Common myeloid progenitor, CD34-positive (primary cell): ENCODE measurements at places on chromosomes 12 and 14.

DNA sequence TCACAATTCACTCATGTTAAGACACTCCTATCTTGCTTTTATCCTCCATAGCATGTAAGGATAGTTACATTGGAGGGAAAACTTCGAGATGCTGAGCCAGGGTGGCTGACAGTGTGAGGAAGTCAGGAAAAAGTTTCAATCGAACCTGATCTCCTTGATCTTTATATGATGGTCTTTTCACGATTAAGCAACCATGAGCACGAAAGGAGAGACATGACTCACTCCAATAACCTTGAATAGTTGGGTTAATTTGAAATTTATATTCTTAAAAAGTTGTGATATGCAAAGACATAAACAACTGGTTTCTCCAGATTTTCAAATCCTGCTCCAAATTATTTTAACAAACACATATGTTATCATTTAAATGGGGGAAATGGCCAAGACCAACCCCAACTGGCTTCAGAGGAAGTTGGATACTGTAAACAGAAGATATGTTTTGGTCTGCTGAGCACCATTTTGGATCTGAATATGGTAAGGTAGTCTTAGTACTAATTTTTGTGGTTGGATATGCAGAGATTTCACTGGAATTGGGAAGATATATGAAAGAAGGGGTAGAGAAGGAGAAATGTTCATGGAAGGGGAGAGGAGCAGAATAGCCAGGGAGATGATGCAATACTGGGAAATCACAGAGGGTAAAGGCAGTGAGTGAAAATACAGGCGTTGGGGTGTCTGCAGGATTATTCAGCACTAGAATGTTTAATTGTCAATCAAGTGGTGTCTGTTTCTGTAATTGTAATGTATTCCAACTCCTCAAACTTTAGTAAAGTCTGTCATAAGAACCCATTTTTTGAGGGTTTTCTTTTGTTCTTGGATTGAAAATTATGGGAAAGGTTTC is 185.2 kb upstream of the SLC38A2 start:
- DNase-seq = no peak

DNA sequence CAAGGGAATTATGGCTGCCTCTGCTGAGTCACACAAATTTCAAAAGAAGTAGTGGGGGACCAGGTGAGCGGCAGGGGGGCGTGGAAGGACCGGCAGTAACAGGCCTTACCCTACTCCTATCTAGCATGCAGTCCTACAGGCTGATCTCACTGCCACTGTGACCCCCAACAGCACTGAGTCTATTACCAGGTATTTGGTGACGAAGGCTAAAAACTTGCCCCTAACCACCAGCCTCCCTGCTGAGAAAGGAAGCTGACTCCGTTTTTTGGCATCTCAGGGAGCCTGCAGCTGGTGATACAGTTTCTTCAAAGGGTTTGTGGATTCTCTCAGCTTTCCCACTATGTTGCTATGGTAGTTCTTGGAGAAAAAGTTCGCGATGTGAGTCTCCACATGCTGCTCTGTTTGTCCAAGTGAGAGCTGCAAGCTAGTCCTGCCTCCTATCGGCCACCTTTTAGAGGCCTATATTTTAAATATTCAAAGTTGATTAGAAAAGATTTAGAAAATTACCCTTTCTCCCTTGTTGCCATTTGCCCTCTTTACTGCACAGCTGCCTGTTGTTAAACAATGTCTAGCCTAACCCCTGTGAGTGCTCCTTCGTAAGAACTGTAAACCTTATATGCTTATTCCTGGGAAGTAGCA is 57.1 kb upstream of the SLCO1B1 start:
- no peak for DNase-seq

- no peak for DNase-seq
These were observed 136.4 kb downstream of the ZFP36L1 start for GRCh38 chr14:68656452-68656851.

DNA sequence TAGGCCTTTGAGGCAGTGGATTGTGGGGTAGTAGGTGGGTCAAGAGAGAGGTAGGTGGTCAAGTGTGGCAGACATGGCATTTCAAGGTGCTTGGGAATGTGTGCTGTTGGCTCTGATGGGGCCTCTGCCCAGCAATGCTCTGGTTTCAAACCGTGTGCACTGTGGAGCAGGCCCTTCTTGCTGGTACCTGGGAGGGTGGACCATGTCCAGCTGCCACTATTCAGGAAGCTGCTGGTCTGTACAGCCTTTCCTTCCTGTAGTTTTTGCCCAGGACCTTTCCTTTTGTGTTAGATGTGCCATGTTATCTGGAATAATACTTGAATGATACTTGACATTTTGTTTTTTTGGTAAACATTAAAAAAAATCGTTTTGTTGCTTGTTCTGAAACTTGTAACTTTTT is 14.8 kb downstream of the RIMKLB start:
- DNase-seq = no peak

- DNase-seq = no peak
These were observed 10.4 kb downstream of the TECPR2 start for GRCh38 chr14:102373110-102373509.

DNA sequence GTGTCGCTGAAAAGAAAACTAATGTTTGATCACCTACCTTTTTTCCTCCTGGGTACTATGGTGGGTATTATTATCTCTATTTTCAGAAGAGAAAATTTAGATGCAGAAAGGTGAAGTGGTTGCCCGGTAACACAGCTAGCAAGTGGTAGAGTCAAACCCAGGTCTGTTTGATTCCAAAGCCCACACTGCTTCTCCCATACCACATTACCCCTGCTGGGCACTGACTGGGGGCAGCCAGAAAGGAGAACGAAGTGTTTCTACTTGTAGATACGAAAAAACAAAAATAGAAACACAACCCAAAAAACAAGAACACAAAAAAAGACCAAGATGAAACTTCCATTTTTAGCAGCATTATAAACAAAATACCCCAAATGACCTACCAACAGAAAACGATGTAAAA is 142.2 kb downstream of the SLC41A2 start:
- DNase-seq = no peak

GRCh38 chr12:52691076-52691840 is 11.1 kb upstream of the KRT1 start:
- peak; percentile 49 for DNase-seq

GRCh38 chr14:53043027-53043581 is 92.3 kb upstream of the FERMT2 start:
- DNase-seq = no peak

GRCh38 chr12:65606008-65606766 is 218.1 kb upstream of the HMGA2 start:
- DNase-seq = no peak

GRCh38 chr12:108237272-108237671 is 101.8 kb downstream of the CMKLR1 start:
- DNase-seq = no peak

- no peak for DNase-seq
These were observed 42.4 kb upstream of the GPATCH2L start for GRCh38 chr14:76109087-76109880.

DNA sequence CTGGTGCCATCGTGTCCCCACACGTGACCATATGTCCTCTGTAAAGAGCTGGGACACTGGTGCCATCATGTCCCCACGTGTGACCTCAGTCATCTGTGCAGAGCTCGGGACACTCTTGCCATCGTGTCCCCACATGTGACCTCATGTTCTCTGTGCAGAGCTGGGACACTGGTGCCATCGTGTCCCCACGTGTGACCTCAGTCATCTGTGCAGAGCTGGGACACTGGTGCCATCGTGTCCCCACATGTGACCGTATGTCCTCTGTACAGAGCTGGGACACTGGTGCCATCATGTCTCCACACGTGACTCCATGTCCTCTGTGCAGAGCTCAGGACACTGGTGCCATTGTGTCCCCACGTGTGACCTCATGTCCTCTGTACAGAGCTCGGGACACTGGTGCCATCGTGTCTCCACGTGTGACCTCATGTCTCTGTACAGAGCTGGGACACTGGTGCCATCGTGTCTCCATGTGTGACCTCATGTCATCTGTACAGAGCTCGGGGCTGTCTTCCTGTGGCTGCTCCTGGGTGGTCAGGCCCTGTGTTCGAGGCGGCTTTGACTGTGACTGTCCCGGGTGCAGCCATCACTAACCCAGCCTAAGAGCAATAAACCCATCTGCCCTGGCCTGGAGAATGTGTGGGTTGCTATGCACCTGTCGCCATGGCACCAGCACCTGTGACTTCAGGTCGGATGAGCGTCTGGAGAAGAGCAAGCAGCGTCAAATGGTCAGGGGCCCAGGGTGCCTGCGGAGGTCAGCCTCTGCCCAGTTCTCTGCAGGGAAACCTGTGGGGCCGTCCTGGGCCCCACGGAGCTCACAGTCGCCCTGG is 334.4 kb downstream of the ADGRD1 start:
- no peak for DNase-seq

DNA sequence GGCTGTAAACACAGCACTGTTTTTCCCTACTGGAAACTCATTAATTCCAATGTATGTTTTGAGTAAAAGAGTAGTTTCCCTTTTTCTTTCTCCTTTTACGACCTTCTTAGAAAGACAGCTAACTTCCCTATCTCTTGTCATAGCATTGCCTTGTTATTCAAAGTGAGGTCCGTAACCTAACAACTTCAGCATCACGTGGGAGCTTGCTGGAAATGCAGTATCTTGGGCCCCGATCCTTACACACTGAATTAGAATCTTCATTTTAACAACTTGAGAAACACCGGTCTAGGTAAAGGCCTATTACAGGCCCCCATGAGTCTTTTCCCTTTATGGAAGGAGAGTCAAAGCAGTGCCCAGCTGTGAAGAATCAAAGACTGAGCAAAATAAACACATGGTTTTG is 230.7 kb upstream of the PRKD1 start:
- no peak for DNase-seq

- DNase-seq = peak; percentile 66
These were observed 40.2 kb downstream of the HSP90AA1 start for GRCh38 chr14:102046337-102047278.

GRCh38 chr14:100054316-100055075 is 10.7 kb upstream of the EVL start:
- DNase-seq = peak; percentile 52

- DNase-seq = no peak
These were observed 162.0 kb upstream of the LMNTD1 start for GRCh38 chr12:25715102-25715501.

DNA sequence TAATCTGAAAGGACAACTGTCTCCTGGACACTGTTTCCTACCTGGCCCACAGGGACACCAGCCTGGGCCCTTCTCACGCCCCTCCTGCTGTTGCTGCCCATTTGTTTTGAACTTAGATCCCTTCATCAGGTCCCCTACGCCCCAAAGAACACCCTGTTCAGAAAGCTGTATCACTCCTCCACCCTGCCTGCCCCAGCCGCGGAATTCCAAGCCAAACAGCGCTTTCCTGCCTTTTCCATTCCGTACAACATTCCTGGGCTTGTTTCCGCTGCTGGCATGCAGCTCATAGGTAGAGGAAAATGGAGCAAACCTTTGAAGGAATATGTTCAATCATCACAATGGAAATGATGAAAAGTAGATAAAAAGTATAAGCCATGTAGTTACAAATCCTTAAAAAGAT is 12.8 kb upstream of the GSG1 start:
- DNase-seq = no peak

GRCh38 chr12:11070999-11071398 is 8.9 kb upstream of the TAS2R46 start:
- DNase-seq = no peak

DNA sequence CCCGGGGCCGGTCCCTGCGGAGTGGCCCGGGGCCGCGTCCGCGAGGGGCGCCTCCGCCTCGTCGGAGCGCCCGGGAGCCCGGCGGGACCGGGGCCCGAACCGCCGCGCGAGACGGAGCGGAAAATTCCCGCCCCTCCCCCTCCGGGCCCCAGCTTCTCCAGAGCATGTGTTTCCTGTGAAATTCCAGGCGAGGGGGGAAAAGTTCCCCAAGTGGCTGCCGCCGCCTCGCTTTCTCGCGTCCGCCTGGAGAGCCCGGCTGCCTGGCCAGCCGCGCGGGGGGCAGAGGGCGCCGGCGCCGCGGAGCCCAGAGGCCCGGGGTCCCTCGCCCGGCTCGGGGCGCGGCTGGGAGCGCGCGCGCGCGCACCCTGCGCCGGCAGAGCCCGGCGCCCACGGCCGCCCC is 904 bp downstream of the CACNA1C start:
- DNase-seq = no peak

GRCh38 chr14:104274806-104275205 is 136.4 kb downstream of the KIF26A start:
- no peak for DNase-seq

GRCh38 chr14:90491221-90491885 is 94.5 kb downstream of the CALM1 start:
- DNase-seq = no peak

DNA sequence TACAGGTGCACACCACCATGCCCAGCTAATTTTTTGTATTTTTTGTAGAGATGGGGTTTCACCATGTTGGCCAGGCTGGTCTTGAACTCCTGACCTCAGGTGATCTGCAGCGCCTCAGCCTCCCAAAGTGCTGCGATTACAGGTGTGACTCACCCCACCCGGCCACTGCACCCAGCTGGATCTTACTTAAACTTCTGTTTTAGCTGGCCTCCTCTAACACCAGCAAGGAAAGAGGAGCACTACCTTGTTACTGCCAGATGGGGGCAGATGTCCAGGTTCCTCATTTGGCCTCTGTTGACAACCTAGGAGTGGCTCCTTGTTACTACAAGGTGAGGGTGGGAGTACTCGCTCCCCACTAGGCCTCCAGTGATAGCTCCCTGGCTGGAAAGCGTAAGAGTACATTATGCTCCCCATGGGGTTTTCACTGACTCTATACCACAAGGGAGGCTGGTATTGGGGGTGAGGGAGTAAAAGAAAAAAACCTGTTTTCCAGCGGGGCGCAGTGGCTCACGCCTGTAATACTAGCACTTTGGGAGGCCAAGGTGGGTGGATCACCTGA is 13.2 kb upstream of the ARF6 start:
- peak; percentile 84 for DNase-seq

DNA sequence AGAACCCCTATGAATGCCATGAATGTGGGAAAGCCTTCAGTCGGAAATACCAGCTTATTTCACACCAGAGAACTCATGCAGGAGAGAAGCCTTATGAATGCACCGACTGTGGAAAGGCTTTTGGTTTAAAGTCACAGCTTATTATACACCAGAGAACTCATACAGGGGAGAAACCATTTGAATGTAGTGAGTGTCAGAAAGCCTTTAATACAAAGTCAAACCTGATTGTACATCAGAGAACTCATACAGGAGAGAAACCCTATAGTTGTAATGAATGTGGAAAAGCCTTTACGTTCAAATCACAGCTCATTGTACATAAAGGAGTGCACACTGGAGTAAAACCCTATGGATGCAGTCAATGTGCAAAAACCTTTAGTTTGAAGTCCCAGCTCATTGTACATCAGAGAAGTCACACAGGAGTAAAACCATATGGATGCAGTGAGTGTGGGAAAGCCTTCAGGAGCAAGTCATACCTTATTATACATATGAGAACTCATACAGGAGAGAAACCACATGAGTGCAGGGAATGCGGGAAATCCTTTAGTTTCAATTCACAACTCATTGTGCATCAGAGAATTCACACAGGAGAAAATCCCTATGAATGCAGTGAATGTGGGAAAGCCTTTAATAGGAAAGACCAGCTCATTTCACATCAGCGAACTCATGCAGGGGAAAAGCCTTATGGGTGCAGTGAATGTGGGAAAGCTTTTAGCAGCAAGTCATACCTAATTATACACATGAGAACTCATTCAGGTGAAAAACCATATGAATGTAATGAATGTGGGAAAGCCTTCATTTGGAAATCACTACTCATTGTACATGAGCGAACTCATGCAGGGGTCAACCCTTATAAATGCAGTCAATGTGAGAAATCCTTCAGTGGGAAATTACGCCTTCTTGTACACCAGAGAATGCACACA is 22.3 kb downstream of the ZNF268 start:
- DNase-seq = peak; percentile 55

GRCh38 chr14:54116972-54117371 is 160.3 kb upstream of the BMP4 start:
- no peak for DNase-seq

- DNase-seq = no peak
These were observed 934 bp upstream of the TAPBPL start for GRCh38 chr12:6450869-6451347.
